ENCODE measurements at places on chromosomes 7 and 10.

DNA sequence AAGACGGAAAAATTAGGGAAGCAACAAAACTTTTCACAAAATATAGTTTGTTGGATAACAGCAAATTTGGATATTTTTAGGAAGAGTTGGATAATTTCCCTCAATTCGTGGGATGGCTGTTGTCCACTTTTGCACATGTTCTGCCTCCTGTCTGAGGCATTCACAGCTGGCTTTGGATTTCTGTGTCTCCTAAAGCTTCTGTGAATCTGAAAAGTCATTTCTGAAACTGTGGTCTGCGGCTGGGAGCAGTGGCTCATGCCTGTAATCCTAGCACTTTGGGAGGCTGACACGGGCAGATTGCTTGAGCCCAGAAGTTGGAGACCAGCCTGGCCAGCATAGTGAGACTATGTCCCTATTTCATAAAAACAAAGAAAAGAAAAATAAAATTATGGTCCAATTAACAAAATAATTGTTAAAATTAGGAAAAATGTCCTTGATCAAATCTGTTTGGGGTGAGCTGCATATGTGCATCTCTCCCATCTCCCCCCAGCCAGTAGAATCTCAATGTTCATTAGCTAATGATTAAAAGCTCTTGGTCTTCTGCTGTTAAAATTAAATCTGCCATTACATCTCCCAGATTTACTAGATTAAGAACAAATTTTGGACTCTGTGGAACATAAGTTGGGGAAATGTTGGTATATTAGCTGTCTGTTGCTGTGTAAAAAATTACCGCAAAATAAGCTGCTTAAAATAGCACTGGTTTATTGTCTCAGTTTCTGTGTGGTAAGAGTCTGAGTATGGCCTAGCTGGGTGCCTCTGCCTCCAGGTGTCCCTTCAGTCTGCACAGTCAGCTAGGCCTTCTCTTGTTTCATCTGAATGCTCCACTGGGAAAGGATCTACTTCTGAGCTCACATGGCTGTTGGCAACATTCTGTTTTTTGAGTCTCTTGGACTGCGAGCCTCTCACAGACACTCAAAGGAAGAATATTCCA, 332.0 kb upstream of the FZD1 start:
- DNase-seq = peak; percentile 8

- no peak for DNase-seq
Observed at GRCh38 chr10:132645247-132645530, 107.6 kb downstream of the INPP5A start.

- no peak for DNase-seq
Observed at GRCh38 chr7:3683546-3684539, 382.8 kb downstream of the SDK1 start.

- DNase-seq = no peak
Observed at GRCh38 chr7:11294218-11294617, 320.5 kb downstream of the PHF14 start.

GRCh38 chr7:137948845-137949330, 53.0 kb downstream of the CREB3L2 start:
- DNase-seq = no peak

- DNase-seq = no peak
Observed at GRCh38 chr10:60534761-60535389, 145.2 kb upstream of the ANK3 start.

DNA sequence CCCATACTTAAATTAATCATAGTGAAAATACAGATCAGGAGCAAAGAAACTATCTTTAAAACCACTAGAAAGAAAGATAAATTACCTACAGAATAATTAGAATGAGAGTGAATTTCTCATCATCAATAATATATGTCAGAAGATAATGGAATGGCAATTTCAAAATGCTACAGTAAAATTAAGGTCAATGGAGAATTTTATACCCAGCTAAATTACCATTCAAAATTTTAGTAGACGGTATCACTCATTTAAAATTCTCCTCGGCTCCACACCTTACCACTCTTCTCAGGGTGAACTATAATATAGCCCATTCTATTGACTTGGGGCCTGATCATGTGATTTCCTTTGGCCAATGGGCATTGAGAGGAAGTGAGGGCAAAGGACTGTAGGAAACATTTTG, 192.5 kb upstream of the TCERG1L start:
- no peak for DNase-seq

GRCh38 chr7:134669845-134670373, 23.3 kb downstream of the BPGM start:
- no peak for DNase-seq

DNA sequence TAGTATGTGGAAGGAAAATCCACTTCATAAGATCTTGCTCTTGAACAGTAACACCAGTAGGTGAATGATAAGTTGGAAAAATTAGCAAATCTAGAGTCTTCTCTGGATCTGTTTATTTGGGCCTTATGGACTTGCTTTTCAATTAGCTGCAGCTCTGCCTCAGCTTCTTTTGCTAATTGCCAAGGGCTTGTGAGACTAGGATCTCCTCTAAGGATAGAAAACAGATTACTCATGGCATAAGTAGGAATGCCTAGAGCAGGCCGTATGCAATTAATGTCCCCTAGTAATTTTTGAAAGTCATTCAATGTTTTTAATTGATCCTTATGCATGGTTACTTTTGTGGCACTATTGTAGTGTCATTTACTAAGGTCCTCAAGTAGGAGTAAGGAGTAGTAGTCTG, 36.5 kb upstream of the DDX50 start:
- DNase-seq = no peak

DNA sequence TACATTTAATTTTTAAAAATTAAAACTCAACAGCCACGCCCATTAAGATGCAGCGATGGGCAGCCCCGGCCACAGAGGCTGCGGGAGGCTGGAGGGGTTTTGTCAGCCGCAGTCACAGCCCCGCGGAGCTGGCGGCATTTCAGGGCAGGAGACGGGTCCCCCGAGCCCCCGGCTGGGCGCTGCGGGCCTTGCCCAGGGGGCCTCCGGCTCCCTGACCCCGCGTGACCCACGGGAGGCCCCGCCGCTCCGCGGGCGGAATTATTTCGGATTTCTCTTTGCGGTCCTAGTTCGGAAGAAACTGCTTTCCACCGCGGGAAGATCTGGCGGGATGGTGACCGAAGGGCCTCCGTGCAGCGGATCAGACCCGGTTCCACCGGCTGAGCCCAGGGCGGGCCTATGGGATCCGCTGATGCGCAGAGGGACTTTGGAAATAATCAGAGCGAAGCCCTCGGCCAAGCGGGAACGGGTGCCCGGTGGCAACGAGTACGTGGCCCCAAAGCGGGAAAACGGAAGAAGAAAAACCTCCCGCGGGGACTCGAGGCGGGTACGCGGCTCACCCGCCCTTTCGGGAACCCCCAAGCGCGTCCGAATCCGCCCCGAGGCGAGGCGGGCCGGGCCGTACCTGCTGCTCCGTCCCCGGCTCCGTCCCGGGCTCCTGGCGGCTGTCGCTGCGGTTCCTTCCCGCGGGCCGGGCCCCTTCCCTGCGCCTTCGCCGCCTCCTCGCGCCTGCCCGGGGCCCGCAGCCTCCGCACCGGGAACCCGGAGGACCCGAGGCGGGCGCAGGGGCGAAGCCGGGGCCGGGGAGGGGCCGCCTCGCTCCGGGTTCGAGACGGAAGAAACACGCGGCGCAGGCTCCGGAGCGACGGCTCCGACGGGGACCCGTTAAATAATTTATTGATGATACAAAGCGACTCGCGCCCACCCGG, 1.7 kb downstream of the NKX6-2 start:
- DNase-seq = no peak

GRCh38 chr7:82347808-82348207, 95.8 kb downstream of the CACNA2D1 start:
- DNase-seq = no peak

DNA sequence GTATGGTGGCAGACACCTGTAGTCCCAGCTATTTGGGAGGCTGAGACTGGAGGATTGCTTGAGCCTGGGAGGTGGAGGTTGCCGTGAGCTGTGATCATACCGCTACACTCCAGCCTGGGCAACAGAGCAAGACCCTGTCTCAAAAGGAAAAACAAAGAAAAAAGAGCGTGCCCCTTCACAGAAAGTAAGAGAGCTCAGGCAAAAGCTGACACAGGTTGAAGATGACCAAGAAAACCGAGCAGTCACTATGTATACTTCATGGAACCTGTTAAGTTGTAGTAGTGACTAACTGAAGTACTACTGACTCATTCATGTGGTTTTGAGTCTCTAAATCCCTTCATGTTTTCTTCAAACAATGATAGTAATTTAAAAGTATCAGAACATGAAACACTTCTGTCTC, 1.2 kb upstream of the PRRT4 start:
- DNase-seq = no peak

DNA sequence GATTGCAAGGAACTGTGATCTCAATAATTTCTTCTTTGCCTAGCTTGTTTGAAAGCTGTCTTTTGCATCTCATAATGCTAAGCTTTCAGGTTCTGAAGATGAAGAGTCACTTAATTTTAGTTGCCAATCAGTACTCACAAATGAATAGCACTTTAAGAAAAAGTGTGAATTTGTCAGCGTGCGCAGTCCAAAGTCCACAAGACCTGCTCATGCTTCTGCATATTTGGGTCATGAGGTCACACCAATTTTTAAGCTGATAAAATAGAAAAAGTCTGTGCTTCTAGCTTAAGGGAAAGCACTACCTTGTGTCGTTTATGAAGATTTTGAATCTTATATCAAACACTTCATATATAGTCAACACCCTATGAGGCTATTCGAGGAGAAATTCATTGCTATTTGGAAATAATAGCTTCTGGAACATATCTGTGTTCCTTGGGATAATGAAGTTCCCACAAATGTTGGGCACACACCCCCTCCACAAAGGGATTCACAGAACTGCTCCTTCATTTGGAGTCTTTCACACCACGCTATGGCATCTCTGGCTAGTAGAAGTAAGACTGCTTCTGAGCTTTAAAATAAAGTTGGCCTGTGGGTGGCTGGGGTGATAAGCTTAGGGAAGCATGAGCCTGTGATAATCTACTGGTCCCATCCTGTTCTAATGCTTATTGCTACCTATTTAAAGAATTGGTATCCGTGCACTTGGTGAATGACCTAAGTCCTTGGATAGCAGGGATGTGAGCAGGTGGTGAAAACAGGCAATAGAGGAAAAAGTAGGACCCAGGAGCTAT, 33.3 kb downstream of the A1CF start:
- no peak for DNase-seq

GRCh38 chr7:101563943-101564777, 64.9 kb downstream of the MYL10 start:
- DNase-seq = no peak

- DNase-seq = no peak
Observed at GRCh38 chr7:158491094-158491493, 96.5 kb downstream of the PTPRN2 start.

- DNase-seq = no peak
Observed at GRCh38 chr10:63007112-63007511, 126.0 kb upstream of the NRBF2 start.

DNA sequence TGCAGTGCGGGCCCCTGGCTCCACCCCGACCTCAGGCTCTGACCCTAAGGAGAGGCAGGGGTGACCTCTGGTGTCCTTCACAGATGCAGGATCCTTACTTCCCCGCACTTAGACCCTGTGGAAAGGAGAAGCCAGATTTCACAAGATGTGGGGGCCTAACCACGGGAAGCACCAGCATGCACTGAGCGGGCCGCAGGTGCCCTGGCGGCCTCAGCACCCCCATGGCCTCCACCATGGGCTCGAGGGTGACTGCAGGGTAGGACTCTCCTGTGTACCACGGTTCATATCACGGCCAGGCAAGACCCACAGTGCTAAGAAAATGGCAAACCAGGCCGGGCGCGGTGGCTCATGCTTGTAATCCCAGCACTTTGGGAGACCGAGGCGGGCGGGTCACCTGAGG, 410.0 kb upstream of the FOXK1 start:
- no peak for DNase-seq

- no peak for DNase-seq
Observed at GRCh38 chr7:791519-791918, 40.8 kb upstream of the SUN1 start.

GRCh38 chr10:77391605-77392235, 245.9 kb downstream of the KCNMA1 start:
- peak; percentile 77 for DNase-seq

DNA sequence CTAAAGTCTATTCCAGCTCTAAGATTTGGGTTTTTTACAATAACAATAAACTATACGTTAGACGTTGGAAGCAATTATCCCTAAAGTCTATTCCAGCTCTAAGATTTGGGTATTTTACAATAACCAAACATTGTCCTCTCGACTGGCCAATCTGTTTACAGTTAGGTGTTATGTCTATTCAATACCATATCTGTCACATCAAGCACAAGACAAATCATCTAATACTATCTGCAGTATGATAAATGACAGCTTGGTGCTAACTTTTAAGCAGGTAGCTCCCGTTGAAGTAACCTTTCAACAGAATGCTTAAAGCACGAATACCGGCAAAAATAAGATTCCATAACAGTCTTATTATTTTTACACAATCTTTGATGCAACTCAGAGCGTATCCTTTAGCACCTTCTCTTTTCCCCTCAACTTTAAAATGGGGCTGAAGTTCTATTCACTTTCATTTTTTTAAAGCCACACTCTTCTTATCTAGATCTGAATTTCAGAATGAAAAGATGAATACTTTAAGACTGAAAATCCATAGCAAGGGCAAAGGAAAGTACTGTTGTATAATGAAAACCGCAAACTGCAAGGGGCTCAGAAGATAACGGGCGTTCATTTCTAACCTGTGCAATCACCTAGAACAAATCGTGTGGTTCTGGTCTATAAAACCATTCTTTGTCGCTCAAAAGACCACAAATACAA, 925 bp downstream of the H2AZ2 start:
- DNase-seq = no peak

- no peak for DNase-seq
Observed at GRCh38 chr10:28331066-28331465, 28.2 kb upstream of the MPP7 start.

GRCh38 chr7:119647286-119647685, 625.7 kb upstream of the KCND2 start:
- no peak for DNase-seq

DNA sequence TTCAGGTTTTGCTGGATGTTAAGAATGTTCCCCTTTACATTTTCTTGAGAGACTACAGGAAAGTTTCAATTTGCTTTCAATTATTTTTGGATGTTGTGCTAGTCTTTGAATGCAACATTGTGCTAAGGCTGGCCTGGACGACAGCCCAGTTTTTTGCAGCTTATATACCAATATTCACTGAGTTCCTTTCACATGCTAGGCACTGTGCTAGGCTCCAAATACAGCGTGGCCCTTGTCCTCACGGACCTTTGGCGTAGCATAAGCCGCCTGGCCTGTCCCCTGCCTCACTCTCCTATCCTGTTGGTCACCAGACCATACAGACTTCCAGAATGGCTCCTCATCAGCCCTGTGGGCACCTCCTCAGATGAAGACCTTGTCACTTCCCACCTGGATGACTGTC, 19.5 kb upstream of the HSPA12A start:
- no peak for DNase-seq

GRCh38 chr10:43055217-43055616, 21.7 kb upstream of the RET start:
- no peak for DNase-seq

GRCh38 chr10:16816830-16817124, 447 bp downstream of the RSU1 start:
- no peak for DNase-seq

DNA sequence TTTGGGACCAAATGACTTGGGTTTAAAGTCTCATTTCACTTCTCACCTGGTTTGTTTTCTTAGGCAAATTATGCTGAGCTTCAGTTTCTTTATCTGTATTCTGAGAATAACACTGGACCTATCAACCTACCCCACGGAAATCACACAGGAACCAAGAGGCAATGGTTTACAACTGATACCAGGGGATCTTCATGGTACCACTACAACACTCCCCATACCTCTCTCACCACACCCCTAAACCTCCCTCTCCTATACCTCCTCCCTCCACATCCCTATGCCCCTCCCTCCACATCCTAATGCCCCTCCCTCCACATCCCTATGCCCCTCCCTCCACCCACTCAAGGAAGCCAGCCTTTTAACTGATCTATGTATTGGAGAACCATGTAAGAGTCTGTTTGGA, 9.9 kb downstream of the FAM204A start:
- no peak for DNase-seq

All from NCI-H1694 (cell line).